ENCODE measurements at places on chromosomes 4 and X.

GRCh38 chrX:121455890-121456289 lies 408.5 kb downstream of the GLUD2 start:
- DNase-seq, result no peak

- no peak for DNase-seq
Measured at GRCh38 chr4:152458801-152459302, 77.0 kb downstream of the FBXW7 start.

GRCh38 chr4:170849969-170850368 lies 760.2 kb upstream of the AADAT start:
- DNase-seq, result no peak

DNA sequence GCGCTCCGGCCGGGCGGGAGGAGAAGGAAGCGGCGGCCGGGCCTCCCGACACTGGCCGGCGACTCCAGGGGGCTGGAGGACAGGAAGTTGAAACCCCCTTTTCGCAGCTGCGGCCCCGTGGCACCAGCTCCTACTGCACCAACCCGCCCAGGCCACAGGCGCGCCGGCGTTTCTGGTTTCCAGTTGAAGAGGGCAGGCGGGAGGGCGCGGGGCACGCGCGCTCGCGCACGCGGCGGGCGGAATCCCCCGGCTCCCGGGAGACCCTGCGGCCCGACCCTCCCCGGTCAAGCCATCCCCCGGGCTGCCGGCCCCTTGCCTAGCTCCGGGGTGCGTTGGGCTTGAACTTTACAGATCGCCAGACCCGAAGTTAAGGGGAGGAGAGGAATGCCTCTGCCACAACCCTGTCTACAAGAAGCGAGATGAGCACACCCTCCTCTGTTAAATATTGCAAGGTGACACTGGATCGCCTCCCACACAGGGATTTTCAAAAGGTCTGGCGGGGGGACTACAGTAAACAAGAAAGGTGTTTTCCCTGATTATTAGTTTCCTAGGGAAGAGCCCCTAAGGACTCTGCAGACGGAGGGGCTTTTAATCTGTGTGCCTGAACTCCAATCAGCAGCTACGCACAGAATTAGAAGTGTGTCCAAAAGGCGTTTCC lies 1.4 kb downstream of the ELOVL6 start:
- DNase-seq, result peak; percentile 43

- no peak for DNase-seq
Measured at GRCh38 chrX:154900323-154900722, 14.2 kb downstream of the F8A1 start.

GRCh38 chr4:140813804-140814203 lies 57.6 kb upstream of the TBC1D9 start:
- DNase-seq, result no peak

DNA sequence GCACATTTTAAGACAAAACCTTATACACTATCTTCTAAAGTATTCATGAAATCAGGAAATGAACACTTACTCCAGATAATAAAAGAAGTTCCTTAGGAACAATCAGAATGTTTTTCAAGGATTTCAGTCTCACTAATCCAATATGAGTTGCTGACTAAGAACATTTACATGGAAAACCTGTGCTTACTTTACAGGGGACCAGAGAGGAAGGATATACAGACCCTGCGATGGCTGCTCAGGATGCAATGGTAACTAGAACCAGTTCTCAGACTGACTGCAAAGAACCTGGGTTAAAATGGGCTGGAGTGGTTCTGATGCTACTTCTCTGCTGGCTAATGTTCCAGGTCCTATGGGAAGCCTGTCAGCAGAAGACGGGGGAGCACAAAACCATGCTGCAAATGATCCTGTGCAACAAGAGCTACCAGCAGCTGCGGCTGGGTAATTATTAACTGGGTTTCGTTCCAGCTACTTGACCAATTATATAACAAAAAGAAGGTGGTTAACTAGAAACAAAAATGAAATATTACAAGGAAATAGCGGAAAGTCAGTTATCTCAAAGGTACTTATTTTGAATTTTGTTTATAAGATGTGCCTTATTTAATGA lies 85.3 kb downstream of the ANXA10 start:
- no peak for DNase-seq

DNA sequence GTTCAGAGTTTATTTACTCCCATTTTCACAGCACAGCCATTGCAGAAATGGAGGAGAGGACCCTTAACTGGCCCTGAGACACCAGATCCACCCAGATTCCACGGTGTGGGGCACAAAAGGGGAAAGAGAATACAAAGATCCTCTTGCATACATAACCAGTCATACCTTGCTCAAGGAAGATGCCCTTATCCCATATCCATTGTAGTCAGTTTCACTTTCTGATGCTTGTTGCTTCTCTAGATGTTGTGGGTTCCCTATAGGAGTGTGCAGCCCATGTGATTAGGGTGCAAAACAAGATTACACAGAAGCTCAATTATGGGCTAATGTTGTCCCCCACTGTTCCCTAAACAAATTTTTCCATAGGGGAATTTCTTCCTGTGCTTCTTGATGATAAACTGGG lies 1309.0 kb upstream of the PABPC4L start:
- DNase-seq, result no peak

GRCh38 chr4:159273841-159274240 lies 171.0 kb downstream of the RAPGEF2 start:
- DNase-seq, result no peak

DNA sequence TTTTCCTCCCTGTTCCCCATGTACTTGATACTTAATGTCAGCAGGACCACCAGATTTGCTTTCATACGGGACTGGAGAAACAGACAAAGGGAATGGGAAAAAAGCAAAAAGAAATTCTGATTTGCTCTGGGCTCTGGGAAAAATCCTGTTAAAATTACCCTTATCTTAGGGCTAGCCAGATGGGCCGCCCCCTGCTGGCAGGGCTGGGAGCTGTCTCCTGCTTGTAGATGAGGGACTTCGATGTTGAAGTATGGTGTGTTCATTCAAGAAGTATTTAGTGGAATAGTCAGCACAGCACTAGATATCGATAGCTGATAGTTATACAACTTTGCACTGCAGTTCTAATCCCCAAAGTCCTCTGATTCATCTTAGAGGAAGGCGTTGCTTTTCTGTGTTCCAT lies 45.8 kb downstream of the BCORL1 start:
- DNase-seq, result peak; percentile 18

DNA sequence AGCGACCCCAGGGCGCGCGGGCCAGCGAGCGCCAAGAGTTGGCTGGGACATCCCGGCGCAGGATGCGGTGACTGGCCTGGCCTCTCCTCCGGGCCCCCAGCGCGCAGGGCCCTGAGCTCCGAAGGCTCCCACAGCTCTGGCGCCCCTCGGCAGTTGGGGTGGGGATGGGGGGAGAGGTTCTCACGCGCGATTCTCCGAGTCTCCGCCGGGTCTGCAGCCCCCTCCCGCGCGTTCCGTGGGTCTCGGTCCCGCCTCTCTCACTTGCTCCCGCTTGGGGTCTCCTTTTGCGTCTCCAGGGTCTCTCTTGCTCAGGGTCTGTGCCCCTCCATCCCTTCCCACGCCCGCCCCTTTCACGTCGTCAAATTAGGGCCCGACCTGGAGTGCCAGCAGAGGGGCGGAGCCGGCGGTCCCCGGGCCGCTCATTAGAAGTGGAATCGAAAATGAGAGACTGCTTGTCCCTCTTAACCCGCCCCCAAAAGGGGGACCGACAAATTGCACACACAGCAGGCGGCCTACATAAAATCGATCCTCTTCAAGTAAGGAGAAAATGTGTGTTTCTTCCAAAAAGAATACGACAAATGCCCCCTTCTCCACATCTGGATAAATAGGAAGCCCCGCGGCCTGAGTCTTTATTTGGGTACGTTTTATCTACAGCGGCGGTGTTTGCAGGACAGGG lies 877 bp upstream of the NKX1-1 start:
- DNase-seq, result no peak

GRCh38 chr4:118313098-118313497 lies 39.7 kb downstream of the PRSS12 start:
- DNase-seq, result no peak

- DNase-seq, result no peak
Measured at GRCh38 chr4:107196312-107196711, 160.2 kb upstream of the DKK2 start.

DNA sequence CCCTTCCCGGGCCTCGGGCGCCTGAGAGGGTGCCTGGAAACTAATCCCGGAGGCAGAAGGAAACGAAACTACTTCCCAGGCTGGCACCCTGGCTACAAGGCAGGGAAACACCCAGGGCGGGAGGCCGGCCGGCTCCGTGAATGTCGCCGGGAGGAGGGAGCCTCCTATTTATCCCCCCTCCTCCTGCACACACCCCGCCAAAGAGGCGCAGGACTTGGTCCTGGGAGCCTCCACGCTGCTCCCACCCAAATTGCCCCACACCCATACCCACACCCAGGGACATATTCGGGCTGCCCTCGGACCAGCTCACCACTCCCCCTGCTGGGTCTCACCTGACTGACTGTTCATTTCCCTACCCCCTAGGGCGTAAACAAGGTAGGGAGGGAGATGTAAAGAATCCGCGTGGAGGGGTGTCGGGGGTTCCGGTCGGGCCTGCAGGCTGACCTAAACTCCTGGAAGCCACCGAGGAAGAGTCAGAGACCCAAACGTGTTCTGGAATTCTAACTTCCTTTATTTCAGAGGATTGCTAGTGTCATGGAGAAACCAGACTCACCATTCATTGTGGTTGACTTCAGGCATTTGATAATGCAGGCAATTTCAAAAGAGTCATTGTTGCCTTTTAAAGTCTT lies at the start of gene BTC:
Gene BTC (minus strand): TSS at position 142 of the 629 bp plus-strand sequence. CDS start 198 bp downstream, outside the sequence.
- no peak for DNase-seq

- DNase-seq, result no peak
Measured at GRCh38 chr4:100062921-100063320, 112.8 kb upstream of the H2AZ1 start.

- no peak for DNase-seq
Measured at GRCh38 chr4:159347813-159348212, 244.9 kb downstream of the RAPGEF2 start.
